ENCODE measurements at places on chromosomes 7 and 10. TPM values are rescaled to one million over a fixed set of nuclear protein-coding genes. Genes with fewer than 3 reads are reported as not detected.

DNA sequence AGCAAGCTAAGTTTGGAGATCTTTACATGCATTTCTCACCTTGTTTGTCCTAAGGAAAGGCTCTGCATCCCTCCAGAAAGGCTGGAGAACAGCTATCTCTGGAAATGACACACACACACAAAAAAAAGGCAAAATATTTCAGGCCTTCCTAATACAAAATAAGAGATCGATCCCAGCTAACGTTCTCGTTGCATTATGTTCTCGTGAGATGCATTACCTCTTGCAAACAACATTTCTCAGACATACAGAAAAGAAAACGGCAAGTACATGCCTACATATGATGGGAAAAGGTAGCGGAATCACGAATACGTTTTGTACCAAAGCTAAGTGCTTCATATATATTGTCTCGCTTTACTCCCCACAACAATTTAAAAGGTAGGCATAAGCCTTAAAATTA lies 488 bp downstream of the MTERF1 start:
- H3K4me1 ChIP-seq: peaks cover 8% of the 10 kb centered on the region
- no peak for DNase-seq
- peaks cover 3% of the 10 kb centered on the region for H3K36me3 ChIP-seq

GRCh38 chr10:98425511-98426352 lies 10.8 kb upstream of the PYROXD2 start:
- no peak overlapping the region for H3K27ac ChIP-seq
- DNase-seq: peak; percentile 69

- no peaks in the 10 kb centered on the region for H3K4me1 ChIP-seq
- no peak overlapping the region for H3K27ac ChIP-seq
- H3K27me3 ChIP-seq: no peaks in the 10 kb centered on the region
- no peaks in the 10 kb centered on the region for H3K36me3 ChIP-seq
- no peak for DNase-seq
These were observed 100.5 kb upstream of the SDK1 start for GRCh38 chr7:3200504-3200903.

GRCh38 chr10:11429439-11430052 lies 181.9 kb downstream of the USP6NL start:
- DNase-seq: no peak
- no peak overlapping the region for H3K4me3 ChIP-seq
- H3K36me3 ChIP-seq: no peaks in the 10 kb centered on the region
- H3K4me1 ChIP-seq: no peaks in the 10 kb centered on the region
- no peak overlapping the region for H3K27ac ChIP-seq
- no peaks in the 10 kb centered on the region for H3K27me3 ChIP-seq

- no peaks in the 10 kb centered on the region for H3K36me3 ChIP-seq
- no peak overlapping the region for H3K27ac ChIP-seq
- no peak overlapping the region for H3K4me3 ChIP-seq
- no peaks in the 10 kb centered on the region for H3K4me1 ChIP-seq
- no peak for DNase-seq
- no peaks in the 10 kb centered on the region for H3K27me3 ChIP-seq
These were observed 345.0 kb downstream of the SEMA3D start for GRCh38 chr7:84841809-84842208.

DNA sequence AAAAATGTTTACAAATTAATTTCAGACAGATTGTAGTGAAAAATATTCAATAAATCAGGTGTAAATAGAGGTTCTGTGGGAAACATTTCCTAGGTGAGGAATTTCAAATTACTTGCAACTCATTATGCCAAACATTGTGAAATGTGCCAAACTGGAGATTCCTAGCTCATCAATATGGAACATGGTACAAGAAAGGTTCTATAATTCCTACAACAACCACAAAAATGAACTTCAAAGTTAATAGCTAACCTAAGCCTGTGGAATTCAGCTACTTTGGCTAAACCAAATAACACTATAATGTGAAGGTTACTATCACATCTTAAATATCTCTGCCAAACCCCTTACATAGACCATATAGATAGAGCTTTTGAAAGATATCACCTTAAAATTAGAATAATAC lies 223.3 kb upstream of the HGF start:
- H3K36me3 ChIP-seq: no peaks in the 10 kb centered on the region
- DNase-seq: no peak
- no peaks in the 10 kb centered on the region for H3K27me3 ChIP-seq
- H3K4me1 ChIP-seq: no peaks in the 10 kb centered on the region

DNA sequence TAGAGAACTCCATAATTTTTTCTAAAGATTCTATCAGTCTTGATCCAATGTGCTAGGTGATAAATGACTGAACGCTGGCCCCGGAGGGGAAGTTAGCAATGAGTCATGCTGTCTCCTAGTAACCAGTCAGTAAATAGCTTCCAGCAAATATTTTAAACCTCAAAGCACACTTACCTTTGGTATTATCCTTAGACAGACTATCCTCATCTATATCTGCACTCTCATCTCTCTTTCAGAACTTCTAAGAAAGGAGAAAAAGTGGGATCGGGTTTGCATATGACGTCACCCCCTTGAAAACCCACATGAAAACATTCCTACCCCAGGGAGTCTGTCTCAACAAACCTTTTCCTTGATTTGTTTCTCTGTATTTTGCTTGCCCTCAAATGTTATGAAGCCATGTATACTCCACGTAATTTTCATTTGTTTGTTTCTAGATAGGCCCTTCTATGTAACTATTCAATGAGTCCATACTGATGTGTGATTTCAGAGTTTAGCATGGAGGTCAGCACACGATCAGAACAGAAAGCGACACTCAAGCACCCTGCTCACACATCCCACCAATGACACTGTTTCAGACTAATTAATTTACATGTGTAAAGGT lies 174.9 kb upstream of the NRP1 start:
- no peak overlapping the region for H3K4me3 ChIP-seq
- H3K27ac ChIP-seq: no peak overlapping the region
- H3K4me1 ChIP-seq: peaks cover 9% of the 10 kb centered on the region
- no peak for DNase-seq
- no peaks in the 10 kb centered on the region for H3K36me3 ChIP-seq
- H3K27me3 ChIP-seq: no peaks in the 10 kb centered on the region

- H3K36me3 ChIP-seq: no peaks in the 10 kb centered on the region
- no peaks in the 10 kb centered on the region for H3K27me3 ChIP-seq
- no peak for DNase-seq
These were observed 11.9 kb upstream of the WDFY4 start for GRCh38 chr10:48672596-48673265.

ACSM6 gene
- total RNA-seq: not detected

PITX3 gene
- total RNA-seq: not detected

LRRC4 gene
- total RNA-seq: 6.4 TPM

SLC26A3 gene
- total RNA-seq: not detected
